Heart right ventricle (tissue), 16 donors: ENCODE measurements at places on chromosomes 3 and 15. TPM values are rescaled to one million over a fixed set of nuclear protein-coding genes. Genes with fewer than 3 reads are reported as not detected.

DNA sequence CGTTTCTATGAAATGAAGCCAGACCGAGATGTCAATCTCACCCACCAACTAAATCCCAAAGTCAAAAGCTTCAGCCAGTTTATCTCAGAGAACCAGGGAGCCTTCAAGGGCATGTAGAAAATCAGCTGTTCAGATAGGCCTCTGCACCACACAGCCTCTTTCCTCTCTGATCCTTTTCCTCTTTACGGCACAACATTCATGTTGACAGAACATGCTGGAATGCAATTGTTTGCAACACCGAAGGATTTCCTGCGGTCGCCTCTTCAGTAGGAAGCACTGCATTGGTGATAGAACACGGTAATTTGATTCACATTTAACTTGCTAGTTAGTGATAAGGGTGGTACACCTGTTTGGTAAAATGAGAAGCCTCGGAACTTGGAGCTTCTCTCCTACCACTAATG lies 41.9 kb upstream of the TRA2B start:
- no peak overlapping the region for H3K4me3 ChIP-seq
- H3K4me1 ChIP-seq, result peaks cover 12% of the 10 kb centered on the region
- peaks cover 8% of the 10 kb centered on the region for H3K27me3 ChIP-seq

DNA sequence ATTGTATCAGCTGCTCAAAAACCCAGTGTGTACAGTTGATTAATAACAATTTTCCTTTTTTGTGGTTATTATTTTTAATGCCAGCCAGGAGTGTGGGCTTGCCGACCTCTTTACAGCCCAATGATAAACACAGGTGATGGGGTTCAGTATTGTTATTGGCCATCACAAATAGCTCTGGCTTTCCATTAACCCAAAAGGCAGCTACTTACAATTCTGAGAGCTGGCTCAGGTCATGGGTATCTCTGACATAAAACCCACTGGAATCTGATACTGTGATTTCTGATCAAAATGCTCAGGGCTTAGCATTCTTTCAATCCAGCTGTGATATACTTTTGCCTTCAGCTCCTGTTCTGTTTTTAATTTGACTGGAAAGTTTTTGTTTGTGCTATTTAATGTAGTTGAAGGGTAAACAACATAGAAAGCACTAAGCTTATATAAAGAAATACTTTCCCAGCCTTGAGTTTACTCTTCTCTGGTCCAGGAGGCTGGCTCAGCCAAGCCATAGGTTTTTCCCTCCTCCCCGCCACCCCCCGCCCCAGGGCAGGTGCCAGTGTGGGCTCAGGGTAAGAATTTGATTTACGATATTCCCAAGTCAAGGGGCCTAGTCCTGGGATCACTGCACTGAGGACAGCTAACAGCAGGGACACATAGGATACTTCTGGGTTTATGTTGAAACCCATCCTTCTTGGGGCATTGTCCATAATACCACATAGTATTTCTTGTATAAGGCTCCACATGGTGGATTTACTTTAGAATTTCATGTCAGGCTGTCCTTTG lies 54.0 kb upstream of the MYZAP start:
- no peaks in the 10 kb centered on the region for H3K27me3 ChIP-seq
- no peak overlapping the region for H3K4me3 ChIP-seq
- no peak for DNase-seq

DNA sequence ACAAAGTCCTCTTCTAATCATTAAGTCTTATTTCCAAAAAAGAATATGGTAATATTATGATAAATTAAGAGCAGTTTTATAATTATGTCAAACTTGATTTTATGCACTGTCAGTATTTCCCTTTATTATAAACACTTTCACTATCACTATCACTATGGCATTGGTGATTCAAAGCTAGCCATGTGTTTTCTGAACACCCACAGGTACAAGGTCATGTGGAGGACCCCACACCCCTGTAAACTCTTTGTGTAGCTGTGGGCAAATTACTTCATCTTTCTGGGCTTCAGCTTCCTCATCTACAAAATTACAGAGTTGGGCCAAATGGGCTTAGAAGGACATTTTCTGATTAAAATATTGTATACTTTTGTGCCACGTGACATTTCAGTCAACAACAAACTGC lies 41.7 kb downstream of the FBXL22 start:
- no peak overlapping the region for H3K4me3 ChIP-seq
- no peak for DNase-seq
- H3K27ac ChIP-seq, result no peak overlapping the region
- peaks cover 100% of the 10 kb centered on the region for H3K36me3 ChIP-seq
- H3K27me3 ChIP-seq, result no peaks in the 10 kb centered on the region

Gene DLEC1
- total RNA-seq, result 0.10 TPM
